Stimulated activated CD8-positive, alpha-beta memory T cell treated with anti-CD3 and anti-CD28 coated beads, Interleukin-7, amount 100 ng/mL, for 24 hours (primary cell): ENCODE measurements at places on chromosomes 7 and 10.

GRCh38 chr7:45394117-45394708 lies 180.0 kb upstream of the ADCY1 start:
- no peak for DNase-seq

DNA sequence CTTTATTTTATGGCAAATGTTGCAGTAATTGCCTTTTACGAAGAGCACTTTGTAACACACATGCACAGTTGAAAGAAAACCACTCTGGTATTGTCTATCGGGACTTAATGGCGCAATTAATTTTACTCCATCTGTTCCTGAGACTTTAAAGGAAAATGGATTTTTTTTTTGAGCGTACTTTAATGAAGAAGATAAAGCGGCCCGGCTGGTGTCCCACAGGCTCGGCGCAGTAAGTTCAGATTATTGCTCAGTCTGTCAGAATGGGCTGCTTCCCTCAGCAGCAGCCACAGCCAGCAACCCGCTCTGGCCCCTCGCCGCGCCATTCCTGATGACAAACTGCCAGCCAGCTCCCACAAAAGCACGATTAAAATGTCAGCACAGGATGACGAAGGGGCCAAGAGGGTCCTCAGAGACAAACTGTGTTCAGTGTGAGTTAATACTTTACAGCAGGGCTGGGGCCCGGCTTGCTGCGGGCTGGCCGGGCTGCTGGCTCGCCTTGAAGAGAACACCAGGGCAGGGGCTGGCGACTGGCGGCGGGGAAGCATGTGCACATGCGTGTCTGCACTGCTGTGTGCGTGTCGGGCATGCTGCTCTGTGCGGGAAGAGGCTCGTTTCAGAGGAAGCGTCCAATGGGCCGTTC lies 501.0 kb upstream of the GALNT17 start:
- no peak for DNase-seq

GRCh38 chr7:75951506-75951905 lies 36.6 kb downstream of the POR start:
- DNase-seq: no peak

- DNase-seq: no peak
These were observed 104.2 kb downstream of the TEX36 start for GRCh38 chr10:125578658-125579315.

DNA sequence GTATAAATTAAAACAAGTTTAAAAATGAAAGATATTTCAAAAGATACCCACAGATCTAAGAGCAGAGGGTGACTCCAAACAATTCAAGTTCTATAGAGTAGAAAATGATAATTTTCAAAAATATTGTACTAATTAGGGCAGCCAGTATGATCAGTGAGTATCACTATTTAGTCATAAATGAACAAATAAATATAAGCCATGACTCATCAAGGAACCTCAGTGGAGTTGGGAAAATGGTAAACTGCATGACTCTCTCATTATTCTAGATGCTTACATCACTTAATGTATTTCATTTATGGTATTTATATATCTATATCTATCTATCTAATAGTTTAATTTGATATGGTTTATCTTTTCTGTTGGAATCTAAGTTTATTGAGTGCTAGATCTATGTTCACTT lies 94.3 kb downstream of the THSD7A start:
- no peak for DNase-seq

- no peak for DNase-seq
These were observed 45.5 kb upstream of the LRRTM3 start for GRCh38 chr10:66880292-66880691.

DNA sequence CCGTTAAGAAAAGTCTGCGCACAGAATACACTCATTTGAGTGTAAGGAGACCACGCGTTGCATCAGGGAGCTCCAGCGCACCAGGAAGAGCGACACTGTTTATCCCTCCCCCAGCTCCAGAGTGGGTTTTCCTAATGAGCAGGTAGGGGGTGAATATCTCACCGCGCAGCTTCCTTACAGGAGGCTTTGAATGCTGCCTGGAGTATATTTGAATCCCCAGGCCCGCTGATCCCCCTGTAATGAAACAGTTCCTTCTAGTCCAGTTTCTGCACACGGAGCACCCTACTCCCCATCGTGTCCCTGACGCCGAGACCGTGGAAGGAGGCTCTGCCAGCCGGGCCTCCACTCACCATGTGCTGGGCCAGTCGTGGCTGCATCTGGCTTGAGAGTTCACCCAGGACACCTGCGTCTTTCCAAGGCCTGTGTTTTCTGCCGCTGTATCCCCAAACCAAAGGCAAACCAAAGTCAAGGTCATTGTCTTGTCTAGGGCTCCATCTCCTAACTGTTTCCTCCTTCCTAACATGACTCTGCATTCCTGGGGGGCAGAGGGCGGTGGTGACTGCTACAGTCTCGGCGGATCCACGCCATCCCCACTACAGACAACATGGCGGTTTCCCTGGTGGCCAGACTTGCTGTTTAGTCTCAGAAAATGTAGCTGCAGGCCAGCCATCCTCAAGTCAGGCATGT lies 167.8 kb downstream of the USP6NL start:
- DNase-seq: no peak

DNA sequence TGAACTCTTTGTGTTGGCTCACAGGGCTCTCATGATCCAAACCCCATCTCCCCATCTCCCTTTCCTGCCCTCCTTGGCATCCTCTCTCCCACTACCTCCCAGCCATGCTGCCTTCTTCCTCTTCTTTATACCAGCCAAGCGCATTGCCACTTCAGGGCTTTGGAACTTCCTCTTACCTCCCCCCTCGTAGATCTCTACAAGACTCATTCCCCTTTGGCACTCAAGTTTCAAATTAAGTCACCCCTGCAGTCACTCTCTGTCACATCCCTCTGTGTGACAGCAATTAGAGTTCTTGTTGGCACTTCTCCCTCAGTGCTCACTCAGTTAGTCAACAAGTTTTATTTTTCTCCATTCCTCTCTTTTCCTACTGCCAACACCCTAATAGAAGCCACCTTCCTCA lies 20.8 kb upstream of the NRP1 start:
- DNase-seq: no peak

DNA sequence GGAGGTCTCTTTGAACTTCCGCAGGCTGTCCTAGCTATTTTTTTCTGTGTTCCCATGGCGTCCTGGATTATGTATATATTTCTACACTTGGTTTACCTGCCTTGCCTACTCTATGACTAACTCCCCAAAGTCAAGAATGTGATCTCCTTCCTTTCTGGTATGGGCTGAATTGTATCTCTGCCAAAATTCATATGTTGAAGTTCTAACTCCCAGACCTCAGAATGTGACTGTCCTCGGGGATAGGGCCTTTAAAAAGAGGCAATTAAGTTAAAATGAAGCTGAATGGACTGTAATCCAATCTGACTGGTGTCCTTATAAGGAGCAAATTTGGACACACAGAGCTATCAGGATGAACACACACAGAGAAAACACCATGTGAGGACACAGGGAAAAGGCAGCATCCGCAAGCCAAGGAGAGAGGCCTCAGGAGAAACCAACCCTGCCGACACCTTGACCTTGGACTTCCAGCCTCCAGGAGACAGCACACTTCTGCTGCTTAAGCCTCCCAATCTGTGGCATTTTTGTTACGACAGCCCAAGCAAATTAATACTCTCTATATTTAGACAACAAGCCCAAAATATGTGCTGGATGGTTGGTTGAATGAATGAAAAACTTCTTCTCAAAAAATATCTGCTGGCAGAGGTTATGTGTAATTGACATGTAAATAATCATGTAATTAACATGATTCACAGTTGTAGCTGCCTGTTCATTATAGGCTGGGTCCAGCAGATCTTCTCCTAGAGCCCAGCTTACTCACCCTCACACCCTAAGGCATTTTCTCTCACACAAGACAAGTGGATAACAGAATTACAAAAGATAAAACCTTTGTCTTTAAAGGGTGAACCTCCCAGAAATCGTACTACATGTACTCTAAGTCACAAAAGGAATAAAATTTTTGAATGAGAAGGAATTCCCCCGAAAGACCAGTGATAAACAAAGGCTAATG lies 123.7 kb downstream of the CUBN start:
- no peak for DNase-seq
